ENCODE measurements at places on chromosomes 1 and 21.
A peak's percentile ranks its signal among the peaks of the same experiment; 100 is the strongest.

DNA sequence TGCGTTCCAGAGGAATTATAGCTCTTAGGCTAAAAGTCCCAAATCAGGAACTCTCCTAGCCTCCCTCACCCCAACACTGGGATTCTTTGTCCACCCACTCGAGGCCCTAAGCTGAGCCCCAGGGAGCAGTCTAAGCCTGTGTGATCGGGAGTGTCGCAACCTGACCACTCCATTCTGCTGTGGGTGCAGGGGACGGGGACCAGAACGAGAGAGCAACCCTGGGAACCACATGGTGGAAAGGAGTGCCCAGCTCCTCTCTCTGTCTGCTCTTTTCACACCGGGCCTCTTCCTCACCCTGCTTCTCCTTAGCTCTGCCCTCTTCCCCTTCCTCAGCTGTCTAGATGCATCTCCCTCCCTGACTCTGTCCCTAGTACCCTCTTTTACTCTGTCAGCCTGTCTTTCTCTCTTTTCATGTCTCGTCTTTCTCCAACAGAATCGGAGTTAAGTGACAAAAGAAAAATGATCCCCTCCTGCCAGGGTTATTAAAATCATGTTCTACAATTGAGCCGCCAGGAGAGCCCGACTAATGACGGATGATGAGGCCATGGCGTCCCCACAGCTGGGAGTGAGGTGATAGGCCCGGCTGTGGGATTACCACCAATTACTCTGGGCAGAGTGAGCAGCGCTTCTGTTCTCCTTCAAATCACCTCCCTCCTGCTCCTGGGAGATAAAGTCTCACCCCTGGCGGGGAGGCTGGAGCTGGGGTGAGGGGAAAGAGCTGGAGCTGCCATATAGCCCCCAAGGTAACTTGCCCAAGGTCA lies 34.5 kb upstream of the CSF3R start:
- DNase-seq, result no peak

GRCh38 chr1:108048301-108049177 lies 83.6 kb upstream of the VAV3 start:
- DNase-seq, result no peak

DNA sequence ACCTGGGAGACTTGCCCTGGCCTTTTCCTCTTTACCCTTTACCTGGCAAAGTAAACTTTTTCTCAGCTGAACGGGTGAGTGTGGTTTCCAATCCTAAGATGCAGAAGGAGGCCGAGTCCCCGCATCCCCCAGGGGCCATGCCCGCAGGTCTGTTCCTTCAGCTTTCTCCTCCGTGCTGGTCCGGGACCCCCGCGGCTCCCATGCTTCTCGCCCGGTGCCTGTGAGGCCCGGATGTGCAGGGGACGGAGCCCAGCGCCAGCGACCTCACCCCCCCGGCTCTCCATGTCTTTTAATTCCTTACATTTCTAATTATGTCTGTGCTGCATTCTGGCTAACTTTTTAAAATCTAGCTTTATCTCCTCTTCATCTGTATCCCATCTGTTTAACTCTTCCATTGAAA lies 21.5 kb upstream of the SCYL3 start:
- DNase-seq, result no peak

GRCh38 chr1:200035397-200035955 lies 8.0 kb downstream of the NR5A2 start:
- no peak for DNase-seq

DNA sequence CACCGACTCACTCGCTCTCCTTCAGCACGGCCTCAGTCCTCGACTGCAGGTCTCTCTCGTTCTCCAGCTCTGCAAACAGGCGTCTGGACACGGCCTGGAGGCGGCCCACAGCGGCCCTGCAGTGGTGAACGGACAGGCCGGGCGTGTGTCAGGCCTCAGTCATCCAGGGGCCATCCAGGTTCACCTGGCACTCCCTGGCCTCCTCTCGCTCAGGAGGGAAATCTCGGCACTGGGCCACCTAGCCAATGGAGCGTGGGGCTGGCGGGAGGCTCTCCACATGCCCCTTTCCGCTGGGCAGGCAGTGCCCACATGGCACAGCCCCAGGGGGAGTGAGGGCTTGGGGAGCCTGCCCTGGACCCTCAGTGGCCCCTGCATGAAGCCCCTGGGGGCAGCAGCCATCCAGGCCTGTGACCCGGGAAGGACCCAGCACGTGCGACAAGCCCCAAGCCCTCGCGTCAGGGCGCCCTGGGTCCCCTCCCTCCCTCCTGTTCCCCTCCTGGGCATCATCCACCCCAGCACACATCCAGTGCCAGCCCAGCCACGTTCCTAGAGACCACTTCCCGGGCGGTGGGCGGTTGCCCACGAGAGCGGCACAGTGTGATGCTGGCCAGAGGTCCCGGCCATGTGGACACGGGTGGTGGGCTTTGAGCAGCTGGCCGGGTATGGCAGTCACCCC lies 18.1 kb downstream of the CFAP74 start:
- peak; percentile 76 for DNase-seq

All from upper lobe of left lung (tissue), 6 donors.